Central memory CD8-positive, alpha-beta T cell (primary cell): ENCODE measurements at places on chromosomes 2 and 18.

- H3K4me3 ChIP-seq, result peak overlapping the region; percentile 29
- peaks cover 17% of the 10 kb centered on the region for H3K36me3 ChIP-seq
- H3K27ac ChIP-seq, result peak overlapping the region; percentile 54
- DNase-seq, result no peak
- no peaks in the 10 kb centered on the region for H3K27me3 ChIP-seq
- H3K4me1 ChIP-seq, result peaks cover 89% of the 10 kb centered on the region
These were observed 44.1 kb downstream of the ANKRD44 start for GRCh38 chr2:197266477-197266876.

- peaks cover 11% of the 10 kb centered on the region for H3K4me1 ChIP-seq
- no peaks in the 10 kb centered on the region for H3K27me3 ChIP-seq
- H3K27ac ChIP-seq, result no peak overlapping the region
- peaks cover 6% of the 10 kb centered on the region for H3K36me3 ChIP-seq
- no peak for DNase-seq
These were observed 7.9 kb upstream of the INPP4A start for GRCh38 chr2:98436734-98437133.

GRCh38 chr18:67104700-67105284 lies 411.7 kb downstream of the DSEL start:
- no peak overlapping the region for H3K4me3 ChIP-seq
- DNase-seq, result no peak
- H3K27me3 ChIP-seq, result no peaks in the 10 kb centered on the region
- no peaks in the 10 kb centered on the region for H3K36me3 ChIP-seq

DNA sequence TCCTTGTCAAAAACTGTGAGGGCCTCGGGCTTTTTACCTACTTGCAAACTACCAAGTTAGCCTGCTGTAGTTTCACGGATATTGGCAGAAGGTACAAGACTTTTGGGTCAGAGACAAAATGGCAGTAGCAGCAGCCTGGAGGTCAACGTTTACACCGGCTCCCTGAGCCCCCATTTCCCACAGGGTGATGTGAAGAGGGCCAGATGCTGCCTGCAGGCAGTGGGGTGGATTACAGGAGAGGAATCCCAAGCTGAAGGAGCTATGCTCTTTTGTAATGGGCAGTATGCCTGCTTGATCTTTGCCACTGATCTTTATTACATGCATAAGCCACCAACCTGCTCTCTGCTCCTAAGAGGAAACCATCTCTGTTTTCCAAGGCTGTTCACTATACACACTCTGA lies 29.5 kb upstream of the SP5 start:
- peaks cover 36% of the 10 kb centered on the region for H3K27me3 ChIP-seq
- H3K4me3 ChIP-seq, result no peak overlapping the region
- DNase-seq, result no peak
- H3K36me3 ChIP-seq, result no peaks in the 10 kb centered on the region

- no peak overlapping the region for H3K27ac ChIP-seq
- H3K27me3 ChIP-seq, result peaks cover 31% of the 10 kb centered on the region
- H3K4me1 ChIP-seq, result no peaks in the 10 kb centered on the region
- H3K4me3 ChIP-seq, result no peak overlapping the region
These were observed 14.6 kb upstream of the CSRNP3 start for GRCh38 chr2:165454905-165455304.

- H3K27me3 ChIP-seq, result no peaks in the 10 kb centered on the region
- no peak for DNase-seq
- no peak overlapping the region for H3K4me3 ChIP-seq
- no peaks in the 10 kb centered on the region for H3K36me3 ChIP-seq
- no peaks in the 10 kb centered on the region for H3K4me1 ChIP-seq
- no peak overlapping the region for H3K27ac ChIP-seq
These were observed 31.7 kb downstream of the GPR39 start for GRCh38 chr2:132448331-132448730.
